Activated CD8-positive, alpha-beta T cell treated with anti-CD3 and anti-CD28 coated beads for 36 hours (primary cell): ENCODE measurements at places on chromosomes 4 and X.
A peak's percentile ranks its signal among the peaks of the same experiment; 100 is the strongest.

GRCh38 chr4:90001023-90001422 lies 106.4 kb downstream of the MMRN1 start:
- no peak for DNase-seq

DNA sequence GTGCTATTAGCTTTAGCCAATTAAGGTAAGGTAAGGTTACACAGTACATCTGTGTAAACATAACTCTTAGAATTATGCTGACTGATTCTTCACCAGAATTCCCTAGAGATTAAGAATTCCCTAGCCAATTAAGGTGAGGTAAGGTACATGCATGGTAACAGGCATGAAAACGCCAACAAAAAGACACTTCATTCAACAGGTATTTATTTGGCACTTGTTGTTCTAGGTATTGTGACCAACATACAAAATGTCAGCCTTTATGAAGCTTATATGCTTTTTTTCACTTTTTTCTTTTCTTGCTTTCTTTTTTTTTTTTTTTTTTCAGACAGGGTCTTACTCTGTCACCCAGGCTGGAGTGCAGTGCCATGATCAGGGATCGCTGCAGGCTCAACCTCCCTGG lies 47.2 kb downstream of the EDNRA start:
- DNase-seq: no peak

DNA sequence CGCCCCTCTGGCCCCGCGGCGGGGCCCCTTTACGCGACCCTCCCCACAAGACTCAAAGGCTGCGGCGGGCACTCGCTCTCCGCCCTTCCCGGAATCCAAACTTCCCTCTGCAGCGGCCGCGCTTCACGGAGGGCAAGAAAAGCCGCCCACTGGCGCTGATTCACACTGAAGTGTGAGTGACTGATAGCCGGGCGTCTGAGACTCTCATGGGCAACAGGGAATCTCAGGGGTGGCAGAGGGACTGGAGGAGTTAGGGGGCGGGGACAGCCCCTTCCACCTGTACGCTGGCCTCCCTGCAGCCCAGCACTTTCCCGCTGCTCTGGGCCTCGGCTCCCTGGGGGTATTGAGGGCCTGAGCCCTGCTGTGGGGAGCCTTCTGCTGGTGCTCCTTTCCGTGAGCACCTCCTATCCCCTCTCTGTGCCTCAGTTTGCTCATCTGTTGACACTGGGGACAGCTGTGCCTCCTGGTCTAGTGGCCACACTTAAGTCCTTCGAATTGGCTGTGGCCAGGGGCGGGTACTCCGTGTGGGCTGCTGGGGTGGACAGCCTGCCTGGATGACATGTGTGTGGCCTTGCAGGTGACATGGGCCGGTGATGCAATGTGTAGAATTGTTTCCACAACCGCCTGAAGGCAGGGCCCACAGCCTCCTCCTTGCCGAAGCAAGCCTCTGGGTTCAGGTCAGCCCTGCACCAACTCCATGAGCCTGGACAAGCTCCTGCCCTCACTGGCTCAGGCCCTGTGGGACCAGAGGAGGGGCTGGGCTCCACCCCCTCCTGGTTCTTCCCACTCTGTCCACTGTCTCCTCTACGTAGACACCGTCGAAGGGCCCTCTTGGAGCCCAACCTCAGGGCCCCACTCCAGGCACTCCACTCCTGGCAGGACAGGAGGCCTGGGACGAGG lies 951 bp downstream of the SH3BP2 start:
- DNase-seq: peak; percentile 78

DNA sequence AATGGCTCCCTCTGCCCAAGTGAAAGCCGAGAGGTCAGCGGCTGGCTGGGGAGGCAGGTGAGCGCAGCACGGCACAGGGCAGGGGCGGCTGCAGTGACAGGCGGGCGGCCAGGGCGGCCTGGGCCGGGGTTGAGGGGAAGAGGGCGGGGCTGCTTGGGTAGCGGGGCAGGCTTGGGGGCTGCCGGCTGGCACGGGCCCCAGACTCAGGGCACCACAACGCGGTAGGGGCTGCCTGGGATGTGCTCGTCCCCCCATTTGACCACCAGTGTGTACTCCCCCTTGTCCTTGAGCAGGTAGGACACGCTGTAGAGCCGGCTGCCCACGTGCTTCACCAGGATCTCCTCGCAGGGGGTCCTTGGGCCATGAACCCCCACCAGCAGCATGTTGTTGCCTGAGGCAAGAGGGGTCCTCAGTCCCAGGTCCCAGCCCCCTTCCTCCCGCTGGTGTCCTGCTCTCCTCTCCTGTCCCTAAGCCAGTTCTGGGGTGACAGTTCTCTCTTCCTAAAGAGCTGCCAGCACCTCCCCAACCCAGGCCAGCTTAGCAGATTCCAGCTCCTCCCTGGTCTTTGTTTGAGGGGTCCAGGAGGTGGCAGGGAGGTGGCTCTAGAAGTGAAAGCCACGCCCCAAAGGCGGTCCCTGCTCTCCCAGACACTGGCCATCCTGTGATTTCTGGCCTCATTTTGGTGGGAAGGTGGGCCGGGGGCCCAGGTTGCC lies 25.6 kb downstream of the FLNA start:
- DNase-seq: no peak

- no peak for DNase-seq
Observed at GRCh38 chrX:124680287-124680686, 333.9 kb downstream of the SH2D1A start.
